Left ventricle myocardium inferior (tissue), 1 donor: ENCODE measurements at places on chromosomes 13 and 19. TPM values are rescaled to one million over a fixed set of nuclear protein-coding genes. Genes with fewer than 3 reads are reported as not detected.

DNA sequence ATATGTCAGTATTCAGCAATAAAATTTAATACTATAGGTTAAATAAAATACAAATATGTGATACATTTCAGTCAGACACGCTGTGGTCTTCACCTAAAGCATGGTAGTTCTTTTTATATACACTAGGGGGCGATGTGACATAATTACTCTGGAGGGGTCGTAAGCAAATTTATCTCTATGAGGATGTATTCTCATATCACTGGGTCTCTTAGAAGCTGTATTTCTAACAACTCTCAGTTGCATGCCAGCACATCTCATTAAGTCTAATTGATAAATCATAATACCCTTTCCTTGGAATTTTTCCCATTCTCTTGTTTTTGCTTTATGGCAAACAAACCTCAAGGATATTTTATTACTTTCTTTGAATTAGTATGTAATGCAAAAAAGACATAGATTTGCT lies 3.9 kb upstream of the PCDH17 start:
- no peak for DNase-seq

GRCh38 chr13:74767050-74767449 lies 632.8 kb upstream of the KLF12 start:
- no peak for DNase-seq

DNA sequence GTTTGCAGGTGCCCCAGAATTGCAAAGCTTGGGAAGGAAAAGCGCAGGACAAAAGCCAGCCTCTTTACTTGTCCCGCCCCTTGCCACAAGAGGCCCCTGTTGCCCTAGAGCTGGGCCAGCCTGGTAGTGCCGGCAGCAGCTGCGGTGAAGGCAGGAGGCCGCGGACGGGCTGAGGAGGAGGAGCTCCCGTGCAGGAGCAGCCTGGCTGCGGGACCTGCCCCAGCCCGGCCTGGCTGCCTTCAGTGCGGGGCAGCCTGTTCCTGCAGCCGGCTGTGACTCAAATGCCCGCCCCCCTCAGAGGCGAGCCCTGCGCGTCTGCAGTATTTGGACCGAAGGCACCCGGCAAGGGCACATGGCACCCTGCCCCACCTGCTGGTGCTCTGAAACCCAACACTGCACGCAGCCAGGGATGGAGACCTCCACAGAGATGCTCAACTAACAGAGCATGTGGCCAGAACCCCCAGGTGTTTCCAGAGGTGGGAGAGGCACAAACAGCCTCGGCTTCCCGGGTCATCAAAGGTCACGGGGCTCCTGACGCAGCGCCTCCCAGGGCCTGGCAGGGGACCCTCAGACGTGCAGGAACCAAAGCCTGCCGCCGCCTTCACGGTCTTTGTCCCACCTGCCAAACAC lies 29.7 kb downstream of the NAXD start:
- DNase-seq, result peak; percentile 65

GJB6 gene
- total RNA-seq, result not detected

SPRY2 gene
- total RNA-seq, result 34.6 TPM

- no peak for DNase-seq
Measured at GRCh38 chr13:58160980-58161379, 529.4 kb downstream of the PCDH17 start.

HCN2 gene
- total RNA-seq, result 21.9 TPM

CDX2 gene
- total RNA-seq, result not detected

C2CD4C gene
- 0.63 TPM for total RNA-seq

KLK12 gene
- not detected for total RNA-seq
